ENCODE measurements at places on chromosomes 16 and 17. TPM values are rescaled to one million over a fixed set of nuclear protein-coding genes. Genes with fewer than 3 reads are reported as not detected.

The ACSM2A gene
- total RNA-seq = not detected

GRCh38 chr17:76883744-76884525 lies 15.7 kb downstream of the MGAT5B start:
- no peak for DNase-seq

GRCh38 chr16:87051526-87052320 lies 265.5 kb downstream of the C16orf95 start:
- no peak for DNase-seq

- DNase-seq = no peak
Measured at GRCh38 chr16:87838643-87839541, 30.4 kb downstream of the SLC7A5 start.

The QPRT gene
- total RNA-seq = 20.0 TPM

The DBNDD1 gene
- 0.26 TPM for total RNA-seq

DNA sequence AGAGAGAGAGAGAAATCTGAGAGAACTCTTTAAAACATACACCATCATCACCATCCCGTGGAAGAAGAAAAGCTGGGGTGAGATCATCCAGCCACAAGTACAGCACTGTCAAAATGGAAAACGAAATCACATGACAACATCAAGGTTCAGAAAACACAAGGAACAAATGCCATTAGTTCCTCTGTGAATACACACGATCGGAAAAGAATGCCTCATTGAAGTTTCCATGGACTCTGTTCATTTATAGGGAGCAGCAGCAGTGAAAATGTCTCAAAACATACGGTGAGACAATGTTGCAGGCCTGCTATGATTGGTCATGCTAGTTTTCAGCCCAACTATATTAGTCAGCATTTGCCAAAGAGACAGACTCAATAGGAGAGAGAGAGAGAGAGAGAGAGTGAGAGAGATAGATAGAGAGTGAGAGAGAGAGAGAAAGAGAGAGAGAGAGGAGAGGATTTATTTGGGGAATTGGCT lies 4.4 kb downstream of the CFAP97D1 start:
- DNase-seq = no peak

GRCh38 chr16:30588651-30589050 lies 3.2 kb upstream of the ZNF785 start:
- no peak for DNase-seq

The PRAC2 gene
- total RNA-seq = 2.1 TPM

The HOXB8 gene
- total RNA-seq = 0.85 TPM

The UBE2O gene
- total RNA-seq = 18.3 TPM

DNA sequence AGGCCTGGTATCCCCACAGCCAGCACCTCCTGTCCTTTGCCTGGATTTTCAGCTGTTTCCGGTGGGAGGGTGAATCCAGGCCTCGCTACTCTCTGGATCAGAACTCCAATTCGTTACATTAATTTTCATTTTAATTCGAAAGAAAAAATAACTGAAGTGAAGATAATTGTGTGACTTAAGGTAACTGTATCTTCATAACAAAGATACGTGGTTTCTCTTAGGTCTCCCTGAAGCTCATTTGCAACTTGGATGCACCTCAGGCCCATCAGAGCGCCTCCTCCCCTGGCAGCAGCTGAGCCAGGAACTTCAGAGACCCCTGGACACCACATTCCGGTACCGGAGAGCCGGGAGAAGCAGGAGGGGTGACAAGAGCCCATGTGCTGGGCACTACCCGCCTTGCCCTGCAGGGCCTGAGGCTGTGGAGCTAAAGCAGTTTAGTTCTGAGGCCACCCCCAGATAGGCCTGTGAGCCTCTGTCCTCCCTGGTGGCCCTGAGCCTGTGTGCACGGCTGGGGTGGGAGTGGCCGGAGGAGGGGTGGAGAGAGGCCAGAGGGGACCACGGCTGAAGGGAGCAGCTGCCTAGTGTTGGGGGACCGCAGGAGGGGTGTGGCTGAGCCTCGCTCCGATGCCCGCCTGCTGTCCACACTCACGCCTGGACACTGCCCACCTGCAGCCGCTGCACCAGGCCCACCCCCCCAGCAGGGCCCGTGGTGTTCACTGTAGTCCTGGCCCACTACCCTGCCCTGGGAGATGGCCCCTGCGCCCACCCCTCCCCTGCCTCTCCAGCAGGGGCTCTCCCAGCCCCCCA lies 11.4 kb upstream of the DUS1L start:
- DNase-seq = no peak

- no peak for DNase-seq
Measured at GRCh38 chr17:77666881-77667395, 291.6 kb upstream of the TNRC6C start.

- no peak for DNase-seq
Measured at GRCh38 chr16:945271-946047, 25.3 kb downstream of the LMF1 start.

- DNase-seq = no peak
Measured at GRCh38 chr16:8388684-8389083, 201.6 kb downstream of the TMEM114 start.

GRCh38 chr16:31452631-31453106 lies 6.6 kb upstream of the ARMC5 start:
- no peak for DNase-seq

The RRAD gene
- total RNA-seq = 7.0 TPM

GRCh38 chr17:41098481-41098880 lies 539 bp upstream of the KRTAP4-8 start:
- DNase-seq = no peak

- no peak for DNase-seq
Measured at GRCh38 chr17:13306310-13306962, 288.6 kb upstream of the ELAC2 start.

- DNase-seq = no peak
Measured at GRCh38 chr16:51261919-51262318, 110.8 kb upstream of the SALL1 start.

DNA sequence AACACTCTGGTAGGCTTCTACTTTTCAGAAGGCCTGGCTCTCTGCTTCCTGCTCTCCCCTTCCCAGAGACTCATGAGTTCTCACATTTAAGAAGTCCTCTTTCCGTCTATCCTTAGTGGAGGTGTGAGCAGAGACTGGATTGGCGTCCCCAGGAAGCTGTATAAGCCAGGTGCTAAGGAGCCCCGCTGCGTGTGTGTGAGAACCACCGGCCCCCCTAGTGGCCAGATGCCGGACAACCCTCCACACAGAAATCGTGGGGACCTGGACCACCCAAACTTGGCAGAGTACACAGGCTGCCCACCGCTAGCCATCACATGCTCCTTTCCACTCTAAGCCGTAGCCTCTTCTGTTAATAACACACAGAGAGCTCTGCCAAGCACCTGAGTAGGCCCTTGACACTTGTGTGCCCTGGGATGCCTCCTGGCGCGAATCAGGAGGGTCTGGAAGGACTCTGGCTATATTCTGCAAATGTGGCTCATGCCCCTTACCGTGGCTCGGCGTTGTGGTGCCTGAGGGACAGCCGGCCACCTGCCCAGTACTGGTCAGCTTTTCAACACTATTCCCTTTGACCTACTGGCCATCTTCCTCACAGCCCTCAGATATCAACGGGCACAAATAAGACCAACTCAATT lies 13.9 kb downstream of the CYB5D2 start:
- no peak for DNase-seq

The GPR139 gene
- not detected for total RNA-seq

DNA sequence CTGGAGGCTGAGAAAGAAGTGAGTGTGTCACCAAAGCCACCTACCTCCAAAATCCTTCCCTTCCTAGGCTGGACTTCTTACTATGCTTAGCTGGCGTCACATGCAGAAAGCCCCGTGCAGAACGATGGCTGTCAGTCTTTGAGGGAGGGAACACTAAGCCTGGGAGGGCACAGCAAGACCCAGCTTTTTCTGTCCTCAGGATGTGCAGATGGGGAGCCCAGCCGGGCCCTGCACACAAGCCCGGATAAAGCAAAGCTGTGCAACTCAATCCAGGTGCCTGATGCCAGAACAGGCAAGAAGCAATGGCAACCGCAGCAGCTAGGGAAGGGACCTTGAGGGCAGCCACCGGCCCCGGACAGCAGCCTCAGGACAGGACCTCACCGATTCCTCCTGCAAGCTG lies 13.9 kb upstream of the USP36 start:
- DNase-seq = no peak

The EME1 gene
- 2.7 TPM for total RNA-seq

- no peak for DNase-seq
Measured at GRCh38 chr16:17930280-17930679, 406.3 kb downstream of the NPIPA8 start.

DNA sequence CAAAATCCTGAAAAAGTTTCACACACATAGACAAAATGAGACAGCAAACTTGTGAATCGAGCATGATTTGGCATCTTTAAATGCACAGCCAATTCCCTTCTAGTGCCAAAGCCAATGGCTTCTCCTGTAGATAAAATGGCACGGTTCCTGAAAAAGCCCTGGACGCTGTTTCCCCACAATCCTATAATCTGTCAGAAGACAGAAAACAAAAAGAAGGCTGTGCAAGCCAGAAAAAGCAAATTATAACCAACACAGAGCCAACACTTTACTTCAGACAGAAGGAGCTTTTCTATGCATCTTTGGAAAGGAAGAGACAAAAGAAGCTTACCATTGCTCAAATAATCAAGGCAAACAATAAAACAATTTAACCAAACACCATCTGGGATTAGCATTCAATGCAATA lies 23.8 kb downstream of the FAM222B start:
- no peak for DNase-seq

The PNMT gene
- total RNA-seq = not detected

- no peak for DNase-seq
Measured at GRCh38 chr17:65028545-65028843, 28.0 kb downstream of the GNA13 start.

The CCDC144A gene
- 4.7 TPM for total RNA-seq

The AANAT gene
- total RNA-seq = not detected

The SP2 gene
- 1.9 TPM for total RNA-seq

DNA sequence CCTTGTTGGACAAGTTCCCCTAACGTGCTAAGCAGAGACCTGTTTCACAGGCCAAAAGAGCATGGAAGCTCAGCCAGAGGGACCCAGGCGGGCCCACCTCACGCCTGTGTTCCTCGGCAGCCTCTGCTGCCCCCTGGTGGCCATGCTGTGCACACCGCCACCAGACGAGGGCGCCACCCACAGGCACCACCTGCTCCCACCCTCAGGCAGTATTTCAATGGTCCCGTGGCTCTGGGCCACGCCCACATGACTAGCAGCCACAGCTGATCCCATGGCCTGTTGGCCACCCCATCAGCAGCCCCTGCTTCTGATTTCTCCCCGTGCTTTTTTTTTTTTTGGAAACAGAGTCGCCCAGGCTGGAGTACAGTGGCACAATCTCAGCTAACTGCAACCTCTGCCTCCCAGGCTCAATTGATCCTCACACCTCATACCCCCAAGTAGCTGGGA lies 18.9 kb downstream of the MPG start:
- no peak for DNase-seq

- DNase-seq = no peak
Measured at GRCh38 chr17:35733366-35733765, 1.9 kb downstream of the RASL10B start.

The TP53TG3F gene
- total RNA-seq = not detected

The NPIPA7 gene
- 7.7 TPM for total RNA-seq

GRCh38 chr17:2978991-2979390 lies 84.4 kb downstream of the OR1D5 start:
- DNase-seq = no peak

DNA sequence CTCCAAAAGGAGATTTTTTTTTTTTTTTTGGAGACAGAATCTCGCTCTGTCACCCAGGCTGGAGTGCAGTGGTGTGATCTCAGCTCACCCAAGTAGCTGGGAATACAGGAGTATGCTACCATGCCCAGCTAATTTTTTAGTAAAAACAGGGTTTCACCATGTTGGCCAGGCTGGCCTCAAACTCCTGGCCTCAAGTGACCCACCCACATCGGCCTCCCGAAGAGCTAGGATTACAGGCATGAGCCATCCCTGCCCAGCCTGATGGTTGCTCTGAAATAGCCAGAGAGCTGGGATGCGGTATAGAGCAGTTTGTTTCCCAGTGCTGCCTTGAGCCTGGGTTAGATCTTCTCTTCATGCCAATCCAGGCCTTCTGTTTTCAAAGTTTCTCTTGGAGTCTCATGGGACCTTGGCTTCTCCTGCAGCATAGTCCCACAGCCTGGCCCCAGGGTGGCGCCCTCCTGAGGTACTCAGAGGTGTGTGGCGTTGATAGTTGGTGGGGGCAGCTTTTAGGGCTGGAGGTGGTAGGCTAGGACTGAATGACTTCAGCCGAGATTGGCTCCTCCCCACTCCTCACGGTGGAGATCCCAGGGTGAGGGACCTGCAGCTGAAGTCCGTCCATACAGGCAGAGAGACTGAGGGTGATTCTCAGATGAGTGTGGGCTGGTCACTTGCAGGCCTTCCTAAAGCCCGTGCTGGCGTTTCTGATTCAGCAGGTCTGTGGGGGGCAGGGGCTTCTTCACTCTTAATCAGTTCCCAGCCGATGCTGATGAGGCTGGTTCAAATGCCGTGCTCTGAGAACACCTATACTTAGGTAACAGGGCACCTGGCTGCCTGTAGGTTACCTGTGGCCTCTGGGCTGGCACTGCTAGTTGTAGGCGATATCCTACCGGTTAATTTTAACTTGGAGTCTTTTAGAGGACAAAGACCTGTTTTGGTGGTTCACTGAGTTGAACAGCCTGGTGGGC lies 52.0 kb downstream of the TNFRSF13B start:
- no peak for DNase-seq

The KCNJ16 gene
- total RNA-seq = 0.11 TPM

Measured in urinary bladder (tissue), 4 donors.